ENCODE measurements at places on chromosomes 7 and 10. TPM values are rescaled to one million over a fixed set of nuclear protein-coding genes. Genes with fewer than 3 reads are reported as not detected.

Gene TMEM196
- total RNA-seq = not detected

Gene PLXDC2
- 12.5 TPM for total RNA-seq

Gene SLC26A3
- total RNA-seq = 1,169 TPM

GRCh38 chr10:84026821-84027257, 112.5 kb upstream of the GHITM start:
- peak; percentile 28 for DNase-seq
